Stimulated activated CD8-positive, alpha-beta memory T cell treated with anti-CD3 and anti-CD28 coated beads, Interleukin-2, amount 100 ng/mL, for 1 hour (primary cell): ENCODE measurements at places on chromosomes 4 and X.
A peak's percentile ranks its signal among the peaks of the same experiment; 100 is the strongest.

- DNase-seq = no peak
Measured at GRCh38 chr4:14513471-14513870, 488.8 kb upstream of the CPEB2 start.

DNA sequence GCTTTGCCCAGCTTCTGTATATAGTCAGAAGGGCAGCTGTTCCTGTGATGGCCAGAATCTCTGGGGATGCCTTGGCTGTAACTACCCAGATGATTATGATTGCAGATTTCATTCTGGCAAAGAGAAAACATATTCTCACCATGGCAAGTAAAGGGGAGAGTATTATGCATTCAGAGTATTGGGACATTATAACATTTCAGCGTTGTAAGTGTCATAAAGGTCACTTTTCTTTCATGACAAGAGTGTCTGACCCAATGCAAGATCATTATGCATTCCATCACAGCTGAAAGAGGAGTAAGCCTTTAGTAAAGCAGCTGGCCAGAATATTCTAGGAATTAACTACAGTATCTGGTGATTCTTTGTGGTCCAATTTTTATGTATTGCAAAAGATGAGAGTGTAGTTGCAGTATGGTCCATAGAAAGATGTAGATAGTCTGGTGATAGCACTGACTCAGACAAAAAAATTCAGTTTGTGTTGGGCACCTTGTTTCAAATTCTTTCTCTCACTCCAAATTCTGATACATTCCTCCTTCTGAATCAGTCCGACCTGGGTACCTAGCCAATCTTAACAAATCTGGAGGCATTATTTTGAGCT lies 2366.3 kb downstream of the PCDH7 start:
- no peak for DNase-seq

DNA sequence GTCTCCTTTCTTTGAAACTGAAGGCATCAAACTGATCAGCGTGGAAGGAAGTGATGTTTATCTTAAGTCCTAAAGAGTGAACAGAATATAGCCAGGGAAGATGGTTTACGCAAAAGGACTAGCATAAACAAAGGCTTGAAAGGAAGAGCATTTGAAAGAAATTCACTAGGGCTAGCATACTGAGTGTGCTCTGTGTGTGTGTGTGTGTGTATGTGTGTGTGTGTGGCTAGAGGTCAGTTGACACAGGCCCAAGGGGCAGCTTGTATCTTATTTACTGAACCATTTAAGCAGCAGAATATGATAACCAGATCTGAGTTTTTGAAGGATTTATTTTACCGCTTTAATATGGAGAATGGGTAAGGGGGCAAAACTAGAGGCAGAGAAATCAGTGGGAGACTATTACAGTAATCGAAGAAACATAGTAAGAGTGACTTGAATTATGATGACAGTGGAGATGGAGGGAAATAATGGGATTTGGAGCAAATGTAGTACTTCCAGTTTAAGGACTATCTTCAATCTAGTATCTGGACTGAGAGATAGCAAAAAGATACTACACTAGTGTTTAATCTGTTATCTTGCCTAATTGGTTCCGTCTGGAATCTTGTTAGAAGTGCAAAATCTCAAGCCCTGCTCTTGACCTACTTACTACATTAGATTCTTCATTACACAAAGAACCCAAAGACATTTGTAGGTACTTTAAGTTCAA lies 36.9 kb downstream of the CEP44 start:
- no peak for DNase-seq

GRCh38 chr4:185847352-185848097 lies 35.5 kb upstream of the SORBS2 start:
- DNase-seq = no peak

GRCh38 chr4:175961604-175962003 lies 104.0 kb upstream of the WDR17 start:
- no peak for DNase-seq

DNA sequence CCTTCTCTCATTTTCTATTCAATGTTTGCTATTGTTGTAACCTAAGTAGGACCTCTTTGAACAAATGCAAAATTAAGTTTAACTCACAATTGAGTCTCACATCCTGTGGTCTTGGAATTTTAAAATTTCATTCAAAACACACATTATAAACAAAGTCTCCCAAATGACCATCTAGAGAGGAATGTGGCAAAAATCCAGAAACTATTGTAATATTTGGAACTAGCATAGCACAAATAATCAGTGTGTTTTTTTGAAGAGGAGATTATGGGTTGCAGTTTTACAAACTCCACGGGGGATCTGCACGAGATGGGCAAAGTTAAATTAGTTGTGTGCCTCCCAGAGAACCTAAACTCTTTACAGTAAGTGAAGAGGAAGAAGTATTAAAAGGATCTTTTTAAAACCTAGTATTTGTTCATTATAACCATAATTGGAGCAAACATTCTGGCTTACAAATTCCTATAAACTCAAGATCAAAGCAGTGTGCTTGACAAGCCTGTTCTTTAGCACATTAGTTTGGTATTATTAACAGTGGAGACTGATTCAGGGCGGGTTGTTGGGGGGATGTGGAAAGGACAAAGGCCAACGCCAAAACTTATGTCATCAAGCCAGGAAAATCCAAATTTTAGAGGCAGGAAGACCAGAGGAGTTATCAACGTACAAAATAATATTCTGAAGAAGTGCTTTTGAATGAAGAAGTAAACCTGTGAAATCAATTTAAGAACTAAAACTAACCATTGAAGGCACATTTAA lies 22.4 kb upstream of the RBPJ start:
- DNase-seq = no peak

DNA sequence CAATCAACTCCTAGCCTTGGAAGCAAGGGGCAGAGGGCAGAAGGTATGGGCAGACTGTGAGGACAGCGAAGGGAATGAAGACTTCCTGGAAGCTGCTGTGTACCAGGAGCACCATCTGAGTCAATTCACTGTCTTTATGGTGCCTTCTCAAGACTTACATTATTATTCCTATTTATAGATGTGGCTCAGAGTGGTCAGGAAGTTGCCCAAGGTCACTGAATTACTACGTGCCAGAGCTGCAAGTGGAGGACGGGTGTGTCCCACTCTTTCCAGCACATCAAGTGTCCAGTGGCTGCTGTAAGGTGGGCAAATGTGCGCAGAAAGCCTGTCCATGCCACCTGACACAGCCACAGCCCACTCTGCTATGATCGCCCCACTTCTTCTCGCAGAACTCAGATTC lies 32.0 kb downstream of the SMPX start:
- DNase-seq = no peak

- DNase-seq = no peak
Measured at GRCh38 chr4:61389640-61390039, 189.5 kb downstream of the ADGRL3 start.

GRCh38 chr4:158444621-158445020 lies 77.1 kb upstream of the RXFP1 start:
- DNase-seq = no peak

DNA sequence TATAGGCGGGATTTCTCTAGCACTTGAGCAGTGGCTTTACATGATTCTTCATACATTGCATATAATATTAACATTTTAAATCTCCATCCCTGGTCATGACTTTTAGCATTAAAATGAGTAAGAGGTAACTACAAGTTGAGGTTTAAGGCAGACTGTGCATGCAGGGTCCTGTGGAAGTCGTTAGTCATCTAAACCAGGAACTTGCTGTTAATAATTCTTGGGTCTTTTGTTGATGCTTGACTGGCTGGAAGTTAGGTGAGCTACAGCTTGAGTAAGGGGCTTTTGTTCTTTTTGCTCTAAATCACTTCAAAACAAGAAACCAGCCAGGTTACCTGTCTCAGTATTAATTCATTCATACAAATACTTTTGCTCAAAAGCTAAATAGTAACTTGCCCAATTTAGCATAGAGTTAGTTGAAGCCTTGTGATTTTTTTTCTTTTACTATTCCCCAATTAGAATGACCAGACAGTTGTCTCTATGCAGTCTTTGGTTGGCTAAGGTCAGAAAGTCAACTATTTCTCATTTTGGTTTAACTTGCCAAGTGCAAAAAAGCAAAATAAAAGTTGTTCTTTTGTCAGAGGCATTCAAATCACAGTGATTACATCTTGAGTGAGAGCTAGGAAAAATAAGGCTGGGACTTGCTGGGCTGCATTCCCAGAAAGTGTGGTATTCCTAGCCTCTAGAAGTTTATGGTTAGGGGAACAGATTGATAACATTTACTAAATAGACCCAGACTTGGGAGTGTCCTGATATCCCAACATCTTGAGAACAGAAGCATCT lies 516.9 kb downstream of the PDHA2 start:
- no peak for DNase-seq

GRCh38 chrX:97372001-97372766 lies 488.5 kb downstream of the RPA4 start:
- no peak for DNase-seq

GRCh38 chrX:72105436-72105835 lies 26.3 kb downstream of the RTL5 start:
- peak; percentile 24 for DNase-seq

DNA sequence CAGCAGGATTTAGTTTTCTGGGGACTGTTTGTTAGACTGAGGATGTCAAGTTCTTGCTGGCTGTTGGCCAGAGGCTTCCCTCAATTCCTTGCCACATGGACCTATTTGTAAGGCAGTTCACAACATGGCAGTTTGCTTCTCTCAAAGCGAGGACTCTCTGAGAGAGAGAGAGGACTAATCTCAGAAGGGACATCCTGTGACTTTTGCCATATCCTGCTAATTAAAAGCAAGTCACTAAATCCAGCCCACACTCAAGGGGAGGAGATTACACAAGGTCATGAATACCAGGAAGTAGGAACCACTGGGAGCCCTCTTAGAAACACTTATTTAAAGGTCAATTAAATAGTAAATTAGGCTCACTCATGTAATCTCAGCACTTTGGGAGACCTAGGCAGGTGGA lies 38.2 kb downstream of the PPP1R2C start:
- DNase-seq = no peak

- no peak for DNase-seq
Measured at GRCh38 chr4:132108784-132109183, 1040.3 kb upstream of the PCDH10 start.

DNA sequence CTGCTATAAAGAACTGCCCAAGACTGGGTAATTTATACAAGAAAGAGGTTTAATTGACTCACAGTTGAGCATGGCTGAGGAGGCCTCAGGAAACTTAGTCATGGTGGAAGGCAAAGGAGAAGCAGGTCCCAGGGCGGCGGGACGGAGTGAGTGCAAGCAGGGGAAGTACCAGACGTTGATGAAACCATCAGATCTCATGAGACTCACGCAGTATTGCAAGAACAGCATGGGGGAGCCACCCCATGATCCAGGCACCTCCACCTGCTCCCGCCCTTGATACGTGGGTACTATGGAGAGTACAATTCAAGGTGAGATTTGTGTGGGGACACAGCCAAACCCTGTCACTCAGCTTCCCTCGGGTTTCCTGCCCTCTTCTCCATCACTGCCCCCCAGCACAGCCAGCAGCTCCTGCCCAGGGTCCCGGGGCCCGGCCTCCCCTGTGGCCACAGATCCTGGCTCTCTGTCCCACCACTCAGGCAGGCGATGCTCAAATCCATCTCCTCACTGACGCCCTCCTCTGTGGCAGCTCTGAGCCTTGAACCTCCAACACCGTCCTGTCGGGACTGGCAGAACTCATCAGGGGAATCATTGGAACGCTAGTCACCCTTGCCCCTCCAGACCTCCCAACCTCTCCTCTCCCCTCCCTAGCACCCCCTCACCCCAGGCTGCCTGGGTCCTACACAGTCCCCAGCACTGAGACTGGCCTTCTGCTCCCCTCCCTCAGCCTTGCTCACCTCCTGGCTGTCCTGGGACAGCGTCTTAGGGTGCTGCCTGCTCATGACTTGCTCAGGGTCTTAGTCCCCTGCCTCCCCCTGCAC lies 37.6 kb downstream of the FGFRL1 start:
- no peak for DNase-seq
